LoVo (cell line): ENCODE measurements at places on chromosomes 12 and 14.

GRCh38 chr12:7346551-7347225 lies 42.8 kb downstream of the ACSM4 start:
- DNase-seq: no peak

GRCh38 chr12:5548152-5548943 lies 116.4 kb downstream of the NTF3 start:
- peak; percentile 19 for DNase-seq

DNA sequence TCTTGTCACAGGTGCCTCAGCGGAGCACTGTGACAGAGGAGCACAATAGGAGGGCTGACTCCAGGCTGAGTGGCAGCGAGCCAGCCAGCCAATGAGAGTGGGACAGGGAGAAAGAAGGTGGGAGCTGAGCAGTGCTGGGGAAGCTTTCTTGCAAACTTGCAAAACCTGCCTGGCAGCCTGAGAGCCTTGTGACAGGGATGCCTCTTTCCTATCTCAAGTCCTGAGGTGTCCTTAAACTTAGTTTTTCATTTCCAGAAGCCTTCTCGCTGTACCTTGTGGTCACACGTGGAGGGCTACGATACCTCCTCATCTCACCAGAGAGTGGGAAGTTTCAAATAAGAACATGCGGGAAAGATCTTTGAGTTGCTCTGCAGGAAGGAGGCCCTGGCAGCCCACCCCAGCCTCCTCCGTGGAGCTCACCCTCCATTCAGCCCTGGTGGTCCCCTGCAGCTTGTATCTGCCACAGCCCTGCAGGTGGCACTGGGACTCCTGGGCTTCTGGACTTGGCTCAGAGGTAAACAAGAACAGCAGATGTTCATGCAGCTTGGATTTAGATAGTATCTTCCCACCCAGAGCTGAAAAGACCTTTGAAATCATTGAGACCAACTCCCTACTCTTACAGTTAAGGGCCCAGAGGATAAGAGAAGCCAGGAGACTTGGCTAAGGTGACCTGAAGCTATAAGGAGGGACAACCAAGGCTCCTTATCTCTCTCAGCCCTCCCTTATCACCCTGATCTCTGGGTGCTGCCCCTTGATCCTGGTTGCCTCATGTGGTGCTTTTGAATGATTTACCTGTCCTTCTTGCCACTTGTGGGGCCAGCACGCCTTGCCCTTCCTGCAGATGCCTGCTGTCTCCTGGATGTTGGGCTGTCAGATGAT lies 153.5 kb upstream of the MAX start:
- DNase-seq: peak; percentile 76

DNA sequence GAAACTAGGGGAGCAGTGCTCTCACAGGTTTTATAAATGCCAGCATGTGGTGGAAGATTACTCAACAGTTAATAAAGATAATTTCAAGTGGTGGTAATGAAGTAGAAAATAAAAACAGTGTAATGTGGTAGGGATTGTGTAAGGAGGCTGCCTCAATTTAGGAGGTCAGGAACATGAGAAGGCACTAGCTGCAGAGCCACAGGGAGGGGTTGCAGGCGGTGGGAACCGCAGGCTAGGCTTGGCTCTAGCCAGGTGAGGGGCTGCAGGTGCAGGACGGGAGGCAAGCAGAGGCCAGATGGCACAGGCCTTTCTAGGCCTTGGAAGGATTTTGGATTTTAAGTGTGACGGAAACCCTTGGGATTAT lies 768 bp downstream of the METTL25 start:
- peak; percentile 24 for DNase-seq

DNA sequence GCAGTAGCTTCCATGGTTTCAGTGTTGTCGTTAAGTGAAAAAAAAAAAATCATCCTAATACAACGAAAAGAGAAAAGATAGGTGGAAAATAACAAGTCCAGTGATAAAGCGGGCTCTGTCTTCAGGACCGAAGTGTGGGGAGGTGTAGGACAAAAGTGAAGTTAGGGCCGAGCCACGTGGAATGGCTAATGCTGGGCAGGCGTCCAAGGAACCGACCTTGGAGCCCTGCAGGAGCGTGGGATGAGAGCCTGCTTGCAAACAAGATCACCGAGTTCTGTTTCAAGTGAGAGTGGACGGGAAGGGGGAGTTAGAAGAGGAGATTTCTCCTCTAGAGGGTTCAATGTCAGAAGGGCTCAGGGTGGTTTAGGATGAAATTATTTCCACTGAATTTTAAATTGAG lies 22.2 kb downstream of the A2ML1 start:
- DNase-seq: no peak

DNA sequence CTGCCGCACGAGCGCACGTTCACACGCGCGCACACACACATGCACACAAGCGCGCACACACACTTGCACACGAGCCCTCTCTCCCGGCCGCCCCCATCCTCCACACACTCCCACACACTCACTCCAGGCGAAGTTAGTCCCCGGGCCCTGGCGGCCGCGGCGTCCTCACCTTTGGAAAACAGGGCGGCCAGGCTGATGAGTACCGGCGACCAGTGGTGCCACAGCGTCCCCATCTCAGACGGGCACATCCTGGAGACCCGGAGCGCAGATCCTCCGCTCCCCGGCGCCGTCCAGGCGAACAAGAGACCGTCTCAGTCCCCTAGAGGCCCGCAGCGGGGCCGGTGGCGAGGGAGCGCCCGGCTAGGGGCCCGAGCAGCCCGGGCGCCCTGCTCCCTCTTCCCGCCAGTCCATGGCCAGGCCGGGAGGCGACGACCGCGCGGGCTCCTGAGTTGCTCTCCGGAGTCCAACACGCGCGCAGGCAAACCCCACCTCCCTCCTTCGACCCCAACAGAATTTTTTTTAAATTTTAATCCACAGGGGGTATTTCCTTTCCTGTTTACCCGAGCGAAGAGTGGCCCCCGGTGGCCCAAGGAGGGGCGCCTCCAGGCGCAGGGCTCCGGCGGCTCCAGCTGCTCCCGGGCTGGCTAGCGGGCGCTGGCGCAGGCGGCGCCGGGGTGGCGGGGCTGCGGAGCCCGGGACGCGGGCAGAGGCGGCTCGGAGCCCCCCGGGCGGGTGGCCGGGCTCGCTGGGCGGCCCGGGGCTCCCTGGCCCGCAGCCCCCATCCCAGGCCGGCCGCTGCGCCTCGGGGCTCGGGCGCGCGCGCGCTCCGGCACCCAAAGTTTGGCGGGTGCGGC lies 506 bp downstream of the TMEM132D start:
- no peak for DNase-seq

- peak; percentile 23 for DNase-seq
Measured at GRCh38 chr12:17511369-17511768, 578.6 kb downstream of the RERGL start.

DNA sequence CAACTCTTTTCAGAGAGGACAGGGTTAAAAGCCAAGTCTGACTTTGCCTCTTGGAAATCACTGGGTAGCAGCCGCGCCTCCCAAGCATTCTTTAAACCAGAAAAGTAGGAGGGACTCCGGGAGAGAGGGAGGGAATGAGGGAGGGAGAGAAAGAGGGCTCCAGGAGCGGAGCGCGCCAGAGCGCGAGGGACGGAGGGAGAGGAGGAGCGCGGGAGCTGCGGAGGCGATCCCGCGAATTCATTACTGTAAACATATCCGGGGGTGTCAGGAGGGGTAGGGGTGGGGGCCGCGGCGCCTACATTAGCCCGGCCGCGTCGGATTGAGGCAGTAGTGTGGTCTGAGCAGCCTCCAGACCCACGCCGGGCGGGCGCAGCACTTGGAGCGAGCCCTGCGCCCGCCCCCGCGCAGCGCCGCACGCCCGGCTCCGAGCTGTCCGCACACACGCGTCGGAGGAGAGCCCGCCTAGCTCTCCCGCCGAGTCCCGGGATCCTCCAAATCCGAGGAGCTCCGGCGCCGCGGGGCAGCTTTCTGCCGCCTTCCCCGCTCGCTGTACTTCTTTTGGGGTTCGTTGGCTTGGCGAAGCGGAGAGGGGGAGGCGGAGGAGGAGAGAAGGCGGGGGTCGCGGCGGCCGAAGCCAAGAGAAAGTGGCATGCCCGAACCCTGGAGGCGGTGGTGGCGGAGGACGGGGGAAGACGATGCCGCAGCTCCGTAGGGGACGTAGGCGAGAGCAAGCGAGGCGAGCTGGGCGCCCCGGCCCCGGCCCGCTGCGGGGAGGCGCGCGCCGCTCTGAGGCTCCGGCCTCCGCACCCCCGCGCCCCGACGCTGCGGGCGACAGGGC lies 3.3 kb downstream of the FLRT2 start:
- DNase-seq: no peak

DNA sequence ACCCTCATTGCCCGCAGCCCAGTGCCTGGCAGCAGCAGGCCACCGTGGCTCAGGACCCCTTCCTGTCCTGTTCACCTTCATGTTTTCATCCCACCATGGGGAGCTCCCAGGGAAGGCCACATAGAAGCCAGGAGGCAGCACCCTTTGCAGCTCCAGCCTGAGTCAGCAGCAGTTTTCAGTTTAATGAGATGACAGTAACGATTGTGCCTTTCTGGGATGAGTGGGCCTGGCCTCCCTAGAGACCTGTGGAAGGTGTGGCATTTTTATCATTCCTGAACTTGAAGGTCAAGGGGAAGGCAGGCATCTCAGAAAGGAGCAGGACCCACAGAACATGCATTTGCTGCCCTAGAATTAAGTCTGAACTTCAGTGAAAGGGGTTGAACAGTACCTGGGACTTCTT lies 532.8 kb downstream of the FUT8 start:
- no peak for DNase-seq
